ENCODE measurements at places on chromosomes 5 and 9.
A peak's percentile ranks its signal among the peaks of the same experiment; 100 is the strongest.

GRCh38 chr5:97666783-97667182 is 483.7 kb upstream of the RIOK2 start:
- no peak for DNase-seq

DNA sequence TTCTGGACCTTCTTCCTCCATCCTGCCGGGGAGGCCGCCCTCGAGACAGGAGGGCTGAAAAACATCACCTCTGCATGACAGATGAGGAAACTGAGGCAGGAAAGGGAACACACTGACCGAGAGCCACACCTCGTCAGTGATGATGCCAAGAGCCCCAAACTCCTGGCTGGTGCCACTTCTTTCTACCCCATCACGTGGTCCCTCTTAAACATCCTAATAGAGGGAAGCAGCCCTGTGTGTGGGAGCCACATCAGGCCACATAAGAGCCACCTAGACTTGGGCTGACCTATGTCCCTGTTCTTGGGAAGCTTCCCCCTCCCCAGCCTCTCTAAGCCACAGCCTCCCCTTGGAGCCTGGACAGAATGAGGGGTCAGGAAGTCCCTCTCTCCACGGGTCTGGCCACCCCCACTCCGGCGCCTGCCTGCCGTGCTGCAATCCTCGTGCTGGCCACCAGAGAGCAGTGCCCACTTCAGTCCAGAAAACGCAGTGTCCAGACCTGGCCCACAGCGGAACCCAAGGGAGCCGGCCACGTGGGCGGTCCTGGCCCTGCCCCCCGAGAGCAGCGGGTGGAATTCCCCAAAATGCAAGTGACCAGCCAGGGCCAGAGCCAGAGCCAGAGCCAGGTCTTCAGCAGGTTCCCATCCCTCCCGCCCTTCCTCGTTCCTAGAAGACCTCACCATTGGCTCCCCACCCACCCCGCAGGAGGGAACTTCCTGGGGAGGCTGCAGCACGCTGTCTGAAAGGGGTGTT is 54.7 kb upstream of the SARDH start:
- peak; percentile 78 for DNase-seq

GRCh38 chr5:142486581-142486980 is 161.8 kb upstream of the SPRY4 start:
- no peak for DNase-seq

DNA sequence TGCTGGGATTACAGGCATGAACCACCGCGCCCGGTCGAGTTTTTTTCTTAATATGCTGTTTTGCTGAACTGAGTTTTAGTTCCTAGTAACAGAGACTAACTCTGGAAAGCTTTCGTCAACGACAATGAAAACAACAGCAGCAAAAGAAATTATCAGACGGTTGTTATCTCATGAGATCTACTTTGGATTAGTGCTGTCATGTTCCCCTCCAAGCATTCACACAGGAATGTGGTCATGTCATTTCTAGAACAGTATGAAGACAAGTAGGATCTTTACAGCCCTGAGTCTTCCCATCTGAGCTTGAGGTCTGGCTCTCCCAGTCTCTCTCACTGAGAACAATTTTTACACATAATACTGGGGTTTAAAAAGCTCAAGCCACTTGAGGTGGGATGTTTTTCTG is 4.0 kb upstream of the ANKRD33B start:
- DNase-seq = no peak

GRCh38 chr5:33241802-33242201 is 199.0 kb upstream of the TARS1 start:
- peak; percentile 25 for DNase-seq

GRCh38 chr5:160800375-160801275 is 51.4 kb downstream of the ATP10B start:
- no peak for DNase-seq

DNA sequence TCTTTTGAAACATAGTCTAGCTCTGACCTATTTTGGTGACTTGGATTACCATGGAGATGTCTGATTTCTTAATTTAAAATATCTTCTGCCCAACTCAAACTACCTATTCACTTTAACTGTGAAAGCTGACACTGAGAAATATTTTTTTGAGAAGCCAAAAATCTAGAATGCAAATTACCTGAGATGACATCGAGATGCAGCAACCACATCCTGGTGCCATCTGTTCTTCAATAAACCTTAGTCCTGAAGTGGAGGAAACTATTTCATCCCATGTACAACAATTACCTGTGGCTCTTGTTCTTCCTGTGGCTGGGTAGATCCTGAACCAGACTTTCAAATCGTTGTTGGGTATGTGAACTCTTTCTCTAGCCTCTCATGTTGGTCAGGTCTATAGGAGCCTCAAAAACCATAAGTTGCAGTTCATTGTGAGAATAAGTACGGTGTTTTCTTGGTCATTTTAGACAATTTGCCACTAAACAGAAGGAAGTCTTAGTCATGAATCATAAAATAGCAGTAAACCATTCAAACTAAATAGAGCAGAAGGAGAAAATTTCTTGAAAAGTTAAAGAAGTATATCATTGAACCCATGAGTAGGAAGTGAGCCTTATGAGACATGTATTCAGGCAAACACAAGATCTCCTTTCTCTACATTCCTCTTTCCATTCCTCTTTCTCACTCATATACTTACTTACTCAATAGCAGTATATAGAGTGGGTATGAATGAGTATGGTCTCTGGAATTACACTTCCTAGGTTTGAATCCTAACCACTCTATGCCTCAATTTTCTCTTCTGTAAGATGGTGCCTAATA is 176.0 kb downstream of the HMHB1 start:
- no peak for DNase-seq

DNA sequence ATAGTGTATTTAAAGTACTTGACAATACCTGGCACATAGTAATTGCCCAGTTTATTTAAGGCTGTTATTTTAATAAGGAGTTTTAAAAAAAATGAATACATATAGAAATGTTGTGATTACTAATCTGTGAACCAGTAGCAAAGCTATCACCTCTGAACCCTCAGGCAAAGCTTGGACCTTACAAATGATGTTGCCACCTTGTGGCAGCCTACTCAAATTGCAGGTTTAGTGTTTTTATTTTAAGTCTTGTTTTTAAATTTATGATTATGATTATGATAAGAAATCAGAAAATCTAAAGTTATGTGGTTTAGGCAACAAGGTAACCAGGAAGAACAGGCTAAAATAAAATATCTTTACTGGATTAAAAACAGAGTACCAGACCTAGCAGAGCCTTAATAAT is 35.8 kb downstream of the PPARGC1B start:
- no peak for DNase-seq

- DNase-seq = no peak
These were observed 569.6 kb upstream of the BRINP1 start for GRCh38 chr9:119938871-119939270.

GRCh38 chr5:25694801-25695200 is 1050.0 kb upstream of the CDH10 start:
- DNase-seq = no peak

DNA sequence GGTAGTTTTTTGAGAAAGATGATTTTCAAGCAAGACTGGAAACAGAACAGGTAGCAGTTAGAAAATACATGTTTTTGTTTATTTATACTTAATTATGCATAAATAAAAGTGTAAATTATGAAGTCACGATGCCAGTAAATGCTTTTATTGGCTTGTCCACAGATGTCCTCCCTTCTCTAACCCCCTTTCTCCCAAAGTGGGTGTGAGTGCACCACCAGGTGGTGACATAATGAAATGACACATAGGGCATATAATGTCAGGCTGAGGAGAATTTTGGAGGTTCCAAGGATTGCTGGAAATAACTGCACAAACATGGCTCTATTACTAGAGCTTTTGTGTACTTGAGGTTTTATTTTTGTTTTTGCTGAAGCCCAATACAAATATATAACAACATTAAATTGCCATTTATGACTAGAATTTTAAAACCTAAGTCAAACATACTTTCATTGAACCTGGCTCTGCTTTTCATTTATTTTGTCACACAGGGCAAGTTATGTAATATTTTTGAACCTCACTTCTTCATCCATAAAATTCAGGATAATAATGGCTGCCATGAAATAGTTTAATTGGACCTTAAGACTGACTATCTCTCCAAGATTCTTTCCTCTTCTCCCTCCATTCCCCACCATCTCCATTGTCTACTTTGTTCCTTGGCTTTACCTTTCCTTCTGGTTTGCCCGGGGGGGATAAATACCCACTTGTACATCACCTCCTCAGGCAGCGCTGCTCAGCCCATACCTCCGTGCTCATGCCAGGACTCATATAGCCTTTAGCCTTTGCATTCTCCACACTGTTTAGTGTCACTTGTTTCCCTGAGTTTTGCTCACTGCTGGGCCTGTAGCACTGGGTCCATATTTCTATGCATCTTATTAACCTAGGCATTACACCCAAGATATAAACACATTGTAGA is 168.8 kb downstream of the PDE4D start:
- no peak for DNase-seq

GRCh38 chr5:156589946-156590216 is 260.2 kb upstream of the PPP1R2B start:
- DNase-seq = no peak

GRCh38 chr9:73170185-73170957 is 18.7 kb downstream of the ANXA1 start:
- DNase-seq = no peak

- no peak for DNase-seq
These were observed 172.0 kb downstream of the NSG2 start for GRCh38 chr5:174217527-174217926.

DNA sequence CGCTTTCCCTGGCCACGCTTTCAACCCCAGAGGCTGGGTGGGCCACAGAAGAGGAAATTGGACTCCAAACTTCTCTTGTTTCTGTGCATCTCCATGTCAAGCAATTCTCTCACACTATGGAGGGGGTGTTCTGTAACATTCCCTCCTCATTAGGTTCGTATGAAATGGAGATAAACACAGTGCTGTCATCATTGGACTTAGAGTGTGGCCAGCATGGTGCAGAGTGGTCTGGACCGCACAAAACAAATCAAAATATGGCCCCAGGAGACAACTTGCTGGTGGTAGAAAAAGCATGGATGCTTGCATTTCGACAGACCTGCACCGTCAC is 655.2 kb downstream of the BNC2 start:
- no peak for DNase-seq

DNA sequence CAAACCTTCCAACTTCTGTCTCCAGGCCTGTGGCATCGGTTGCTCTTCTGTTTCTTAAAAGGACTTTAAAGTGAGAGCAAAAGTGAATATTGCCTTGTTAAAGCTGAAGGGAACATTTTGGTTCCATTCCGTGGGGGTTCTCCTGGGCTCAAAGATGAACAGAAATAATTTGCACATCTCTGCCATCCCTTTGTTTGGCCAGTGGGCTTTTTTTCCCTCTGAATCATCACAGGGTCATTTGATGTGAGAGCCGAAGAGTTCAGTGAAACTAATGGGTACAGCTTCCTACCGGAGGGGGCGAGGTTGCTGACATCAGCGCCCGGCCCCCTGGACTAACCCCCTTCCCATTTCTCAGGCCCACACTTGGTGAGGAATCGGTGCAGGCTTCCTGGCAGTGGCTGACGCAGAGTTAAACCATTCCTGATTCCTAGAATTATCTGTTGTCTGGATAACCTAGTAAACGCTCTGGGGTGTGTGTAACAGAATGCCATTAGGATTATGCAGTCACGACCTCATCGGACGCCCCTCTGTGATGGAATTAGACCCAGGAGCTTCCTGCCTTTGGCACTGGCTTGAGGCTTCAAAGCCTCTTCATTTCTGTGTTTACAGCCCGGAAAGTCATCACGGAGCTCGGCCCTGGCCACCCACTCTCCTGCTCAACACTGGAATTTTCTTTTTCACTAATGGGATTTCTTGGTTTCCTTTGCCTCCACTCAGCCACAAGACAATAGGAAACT is 61.6 kb upstream of the RPL26L1 start:
- DNase-seq = no peak

- DNase-seq = no peak
These were observed 25.4 kb upstream of the TOMM5 start for GRCh38 chr9:37617832-37618231.

GRCh38 chr9:104971511-104971910 is 43.6 kb upstream of the ABCA1 start:
- no peak for DNase-seq

GRCh38 chr5:72478276-72478675 is 28.9 kb downstream of the ZNF366 start:
- DNase-seq = no peak
